ENCODE measurements at places on chromosomes 5 and 9.

DNA sequence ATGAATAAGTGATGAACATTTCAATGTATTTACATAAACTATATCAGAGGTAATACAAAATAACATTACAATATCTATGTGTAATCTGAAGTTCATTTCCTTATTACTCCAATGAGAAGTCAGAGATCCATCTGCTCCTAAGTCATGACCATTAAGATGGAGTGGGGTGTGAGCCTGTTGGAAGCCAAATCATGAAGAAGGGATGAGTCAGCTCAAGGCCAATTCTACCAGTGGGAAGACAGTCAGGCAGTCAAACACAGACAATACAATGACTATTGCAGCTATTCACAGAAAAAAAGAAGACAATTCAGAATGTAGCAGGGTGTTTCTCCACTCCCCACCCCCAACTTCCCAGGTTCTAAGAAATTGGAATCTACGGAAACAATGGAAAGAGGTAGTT is 155.0 kb downstream of the NFIB start:
- DNase-seq = no peak

- DNase-seq = no peak
These were observed 65.9 kb upstream of the CPLX2 start for GRCh38 chr5:175805256-175806011.

DNA sequence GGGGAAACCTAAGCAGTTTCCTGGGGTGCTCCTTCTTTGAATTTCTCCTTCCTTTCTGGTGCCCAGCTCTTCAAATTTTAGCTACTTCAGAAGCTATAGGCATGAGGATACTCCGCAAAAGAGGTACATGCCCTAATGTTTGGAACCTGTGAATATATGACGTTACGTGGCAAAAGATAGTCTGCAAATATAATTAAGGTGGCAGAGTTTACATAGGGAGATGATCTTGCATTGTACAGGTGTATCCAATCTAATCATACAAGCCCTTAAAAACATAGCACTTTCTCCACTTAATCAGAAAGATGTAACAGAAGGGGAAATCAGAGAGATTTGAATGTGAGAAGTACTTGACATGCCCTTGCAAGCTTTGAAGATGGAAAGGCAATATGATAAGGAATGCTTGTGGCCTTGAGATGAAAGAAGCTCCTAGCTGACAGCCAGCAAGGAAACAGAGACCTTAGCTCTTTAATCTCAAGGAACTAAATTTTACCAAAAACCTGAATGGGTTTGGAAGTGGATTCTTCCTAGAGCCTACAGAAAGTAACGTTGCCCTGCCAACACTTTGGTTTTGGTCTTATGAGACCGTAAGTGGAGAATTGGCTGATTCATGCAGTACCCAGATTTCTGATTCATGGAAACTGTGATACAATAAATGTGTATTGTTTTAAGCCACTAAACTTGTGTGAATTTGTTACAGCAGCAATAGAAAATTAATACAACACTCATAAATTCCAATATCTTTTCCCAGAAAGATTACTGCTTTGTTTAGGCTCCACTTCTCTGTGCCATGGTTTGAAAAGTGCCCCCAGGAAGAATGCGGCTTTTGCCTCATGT is 268.4 kb downstream of the FAM170A start:
- no peak for DNase-seq

GRCh38 chr5:157459715-157460599 is at the start of gene NIPAL4:
Gene NIPAL4 (plus strand): TSS chr5:157460213. CDS start chr5:157460321, 108 bp downstream.
- DNase-seq = no peak

GRCh38 chr5:127920936-127921335 is 162.6 kb upstream of the SLC12A2 start:
- no peak for DNase-seq

- peak; percentile 9 for DNase-seq
These were observed 256.3 kb downstream of the SMARCA2 start for GRCh38 chr9:2271426-2271825.

DNA sequence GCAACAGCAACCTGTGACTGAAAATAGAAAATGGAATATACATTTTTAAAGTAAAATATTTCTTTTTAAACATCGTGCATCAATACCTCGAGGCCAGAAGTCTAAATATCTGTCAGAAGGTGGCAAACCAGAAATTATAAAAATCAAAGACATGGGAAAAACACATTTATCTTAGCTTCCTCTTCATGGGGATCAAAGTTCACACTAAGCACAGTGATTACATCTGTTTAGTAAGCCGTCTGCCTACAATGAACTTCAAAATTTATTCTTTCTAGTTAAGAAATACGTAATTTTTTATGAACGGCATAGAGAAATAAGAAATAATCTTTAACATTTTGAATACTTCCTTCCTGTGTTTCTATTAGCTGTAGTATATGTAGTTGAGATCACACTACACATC is 17.9 kb upstream of the SV2C start:
- no peak for DNase-seq

GRCh38 chr9:112061152-112061740 is 113.9 kb downstream of the SUSD1 start:
- DNase-seq = peak; percentile 69

- DNase-seq = no peak
These were observed 180.0 kb upstream of the KLF9 start for GRCh38 chr9:70594386-70594944.

GRCh38 chr5:141512390-141512910 is 23.6 kb downstream of the PCDHGC5 start:
- DNase-seq = peak; percentile 79
